ENCODE measurements at places on chromosomes 5 and 9.

DNA sequence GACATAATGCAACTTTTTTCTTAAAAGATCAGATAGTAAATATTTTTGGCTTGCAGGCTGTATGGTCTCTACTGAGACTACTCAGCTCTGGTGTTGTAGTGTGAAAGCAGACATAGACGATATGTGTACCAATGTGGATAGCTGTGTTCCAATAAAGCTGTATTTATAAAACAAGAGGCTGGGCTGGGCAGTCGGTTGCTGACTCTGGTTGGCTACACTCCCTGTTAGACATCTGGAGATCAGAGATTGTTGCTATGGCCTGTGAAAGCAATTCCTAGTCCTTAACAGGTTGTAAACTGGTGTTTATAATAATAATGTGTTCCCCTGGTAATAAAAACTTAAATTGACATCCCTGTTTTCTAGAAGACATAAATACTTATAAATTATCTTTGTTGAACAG, 24.4 kb upstream of the SCAMP1 start:
- no peak for DNase-seq

DNA sequence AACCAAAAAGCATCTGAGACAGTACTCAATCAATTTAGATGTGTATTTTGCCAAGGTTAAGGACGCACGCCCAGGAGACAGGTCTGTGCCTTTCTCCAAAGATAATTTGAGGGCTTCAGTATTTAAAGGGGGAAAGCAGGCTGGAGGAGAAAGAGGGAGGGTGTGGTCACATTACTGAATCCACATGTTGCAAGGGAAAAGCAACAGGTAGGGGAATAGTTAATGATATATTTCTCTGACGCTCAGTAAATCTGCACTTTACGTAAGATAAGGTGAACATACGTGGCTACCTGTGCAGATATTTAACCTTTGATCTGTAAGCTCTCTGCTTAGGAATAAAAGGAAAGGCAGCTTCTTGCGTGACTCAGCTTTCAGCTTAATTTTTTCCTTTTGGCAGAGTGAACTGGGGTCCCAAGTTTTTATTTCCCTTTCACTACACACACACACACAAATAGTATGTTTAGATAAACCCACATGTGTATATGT, 443.4 kb downstream of the NTRK2 start:
- no peak for DNase-seq

- DNase-seq = no peak
Measured at GRCh38 chr9:111095441-111095840, 57.2 kb upstream of the LPAR1 start.

- no peak for DNase-seq
Measured at GRCh38 chr9:88953381-88954029, 37.8 kb upstream of the S1PR3 start.

GRCh38 chr9:88753691-88754367, 218.9 kb downstream of the NXNL2 start:
- no peak for DNase-seq

DNA sequence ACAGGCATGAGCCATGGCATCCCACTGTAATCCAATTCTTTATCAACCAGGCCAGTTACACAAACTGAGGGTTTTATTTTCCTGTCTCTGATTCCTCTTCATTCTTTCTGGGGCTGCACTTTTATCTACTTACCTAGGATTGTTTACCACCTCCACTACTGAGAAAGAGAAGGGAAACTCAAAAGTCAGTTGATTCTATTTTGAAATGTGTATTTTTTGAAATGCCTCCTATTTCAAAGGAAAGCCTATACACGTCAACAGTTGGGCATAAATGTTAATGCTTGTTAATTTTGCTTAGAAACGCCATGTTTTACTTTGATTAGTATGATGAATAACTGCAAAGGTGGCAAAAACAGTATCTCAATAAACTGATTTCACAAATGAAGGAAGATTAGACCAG, 92.5 kb downstream of the MLLT3 start:
- DNase-seq = no peak

- DNase-seq = no peak
Measured at GRCh38 chr5:180391276-180391675, 38.1 kb upstream of the GFPT2 start.

DNA sequence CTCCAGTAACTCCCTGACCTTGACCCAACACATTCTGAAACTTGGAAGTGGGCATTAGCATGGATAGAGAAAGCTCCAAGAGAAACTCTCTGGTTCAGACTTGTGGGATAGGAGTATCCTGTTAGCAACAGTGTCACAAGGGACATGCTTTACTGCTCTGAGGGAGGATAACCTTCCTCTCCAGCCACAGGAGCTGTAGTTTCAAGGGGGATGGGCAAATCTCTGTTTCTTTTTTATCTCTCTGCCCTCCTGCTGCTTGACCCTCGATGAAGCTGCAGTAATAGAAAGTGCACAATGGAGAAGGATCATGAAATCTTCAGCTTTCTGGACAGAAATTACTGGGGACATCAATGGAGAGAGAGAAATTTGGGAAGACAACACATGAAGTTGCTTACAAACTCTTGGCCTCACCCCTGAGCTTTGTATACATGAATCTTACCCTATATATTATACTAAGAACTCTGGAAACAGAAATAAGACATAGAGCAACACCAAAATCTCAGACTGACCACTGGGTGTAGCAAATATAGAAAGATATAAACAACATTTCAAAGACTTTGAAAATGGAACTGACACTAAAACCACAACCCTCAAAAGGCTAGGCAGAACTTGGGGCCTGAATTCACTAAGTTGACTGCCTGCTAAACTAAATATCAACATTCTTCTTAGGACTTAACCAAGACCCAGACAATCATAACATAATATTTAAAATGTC, 471.0 kb upstream of the MEF2C start:
- DNase-seq = no peak

DNA sequence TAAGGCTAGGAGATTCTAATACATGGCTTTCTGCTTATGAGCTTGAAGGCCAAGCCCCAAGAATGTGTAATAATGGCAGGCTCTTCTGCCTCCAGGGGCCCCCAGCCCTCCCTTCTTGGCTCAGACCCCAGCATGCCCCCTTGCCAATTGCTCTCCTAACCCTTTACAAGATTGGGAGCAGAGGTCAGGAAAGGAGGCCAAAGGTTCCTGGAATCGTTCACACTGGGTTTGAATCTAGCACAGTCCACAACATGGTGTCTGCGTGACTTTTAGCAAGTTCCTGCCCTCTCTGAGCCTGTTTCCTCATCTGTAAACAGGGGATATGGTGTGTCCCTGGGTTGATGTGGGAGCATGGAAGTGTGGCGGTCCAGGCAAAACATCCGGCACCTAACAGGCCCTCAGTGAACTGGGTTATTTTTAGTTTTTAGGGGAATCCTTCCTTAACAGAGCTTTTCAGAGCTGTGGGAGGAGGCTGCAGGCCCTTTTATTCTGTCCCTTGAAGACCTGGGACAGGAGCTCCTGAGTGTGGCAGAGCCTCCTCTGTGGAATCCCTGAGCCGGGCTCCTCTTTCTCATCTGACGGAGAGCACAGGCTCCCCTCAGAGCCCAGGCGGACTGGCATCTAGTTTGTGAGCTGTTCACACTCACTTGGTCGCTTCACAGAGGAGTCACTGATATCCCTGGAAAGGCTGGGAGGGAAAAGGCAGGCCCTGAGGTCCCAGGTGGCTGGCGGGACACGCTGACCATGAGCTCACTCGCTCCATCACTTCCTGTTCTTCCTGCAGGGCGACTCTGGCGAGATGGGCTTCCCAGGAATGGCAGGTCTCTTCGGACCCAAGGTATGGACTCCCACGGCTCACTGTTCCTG, 23.4 kb upstream of the ORM1 start:
- no peak for DNase-seq

DNA sequence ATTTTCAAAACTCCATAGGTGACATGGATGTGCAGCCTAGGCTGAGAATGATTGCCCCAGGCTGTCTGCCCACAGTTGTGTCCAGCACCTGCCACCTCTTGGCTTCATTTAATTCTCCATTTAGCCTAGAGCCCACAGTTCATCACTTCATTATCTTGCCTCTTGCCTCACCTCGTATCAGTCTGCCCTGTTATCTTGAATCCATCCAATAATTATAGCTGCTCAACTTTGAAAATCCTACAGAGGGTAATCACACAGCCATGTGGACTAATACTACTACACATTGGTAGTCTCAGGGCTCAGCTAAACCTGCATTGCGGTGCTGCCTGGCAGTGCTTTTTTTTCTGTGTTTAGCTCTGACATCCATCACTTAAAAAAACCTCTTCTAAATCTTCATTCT, 7.4 kb downstream of the UGCG start:
- DNase-seq = no peak

DNA sequence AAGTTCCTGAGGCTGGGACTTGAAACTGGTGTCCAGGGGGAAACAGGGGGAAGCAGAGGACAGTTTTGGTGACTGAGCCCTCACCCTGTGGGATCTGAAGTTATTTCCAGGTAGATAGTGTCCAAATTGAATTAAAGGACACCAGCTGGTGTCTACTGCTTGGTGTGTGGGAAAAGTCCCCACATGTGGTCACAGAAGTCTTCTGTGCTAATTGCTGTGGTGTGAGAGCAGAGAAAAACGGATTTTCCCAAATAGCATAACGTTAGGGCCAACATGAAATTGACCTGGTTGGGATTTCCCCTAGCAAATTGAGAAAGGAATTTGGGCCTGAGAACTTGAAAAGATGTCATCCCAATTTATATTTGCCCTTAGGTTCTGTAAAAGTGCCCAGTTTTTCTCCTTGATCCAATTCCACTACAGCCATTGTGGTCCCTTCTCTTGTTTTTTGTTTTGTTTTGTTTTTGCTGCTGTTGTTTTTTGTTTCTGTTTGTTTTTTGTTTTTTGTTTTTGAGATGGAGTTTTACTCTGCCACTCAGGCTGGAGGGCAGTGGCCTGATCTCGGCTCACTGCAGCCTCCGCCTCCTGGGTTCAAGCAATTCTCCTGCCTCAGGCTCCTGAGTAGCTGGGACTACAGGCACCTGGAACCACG, 5.6 kb upstream of the STARD4 start:
- no peak for DNase-seq

DNA sequence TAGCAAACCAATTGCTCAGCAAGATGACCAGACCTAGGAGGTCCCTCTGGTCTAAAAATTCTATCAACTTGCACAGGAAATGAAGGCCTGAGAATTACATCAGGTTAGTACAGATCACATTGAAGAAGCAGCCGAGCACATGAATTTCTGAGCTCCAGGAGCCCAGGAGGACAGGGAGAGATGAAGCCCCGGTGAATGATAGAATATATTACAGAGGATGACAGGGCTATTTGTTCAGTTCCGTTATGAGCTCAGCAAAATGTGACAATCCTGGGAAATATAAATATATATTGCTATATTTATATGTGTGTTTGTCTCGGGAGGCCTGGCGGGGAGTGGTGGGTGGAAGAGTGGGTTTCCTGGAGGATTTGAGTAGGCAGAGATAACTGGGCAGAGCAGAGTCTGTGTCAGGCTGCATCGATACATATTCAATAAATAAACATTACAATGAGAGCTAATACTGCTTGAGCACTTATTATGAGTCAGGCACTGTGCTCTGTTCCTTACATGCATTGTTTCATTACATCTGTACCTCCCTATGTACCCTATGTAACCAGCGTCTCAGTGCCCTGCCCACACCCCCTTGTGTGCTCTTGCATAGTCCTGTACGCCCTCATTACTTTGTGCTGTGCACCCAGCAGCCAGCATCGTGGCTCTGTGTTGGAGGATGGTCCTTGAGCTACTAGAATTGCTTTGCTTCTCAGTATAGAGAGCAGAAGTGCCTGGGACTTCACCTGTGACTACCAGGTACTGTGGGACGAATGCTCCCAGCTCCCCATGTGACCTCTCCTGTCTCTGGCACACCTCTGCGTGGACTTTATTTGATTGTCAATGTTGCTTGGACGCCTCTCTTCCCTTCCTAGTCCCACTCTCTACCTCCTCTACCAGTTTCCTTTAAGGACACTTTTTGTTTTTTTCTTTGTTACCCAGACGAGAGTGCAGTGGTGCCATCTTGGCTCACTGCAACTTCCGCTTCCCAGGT, 58.1 kb upstream of the KLF9 start:
- DNase-seq = no peak

DNA sequence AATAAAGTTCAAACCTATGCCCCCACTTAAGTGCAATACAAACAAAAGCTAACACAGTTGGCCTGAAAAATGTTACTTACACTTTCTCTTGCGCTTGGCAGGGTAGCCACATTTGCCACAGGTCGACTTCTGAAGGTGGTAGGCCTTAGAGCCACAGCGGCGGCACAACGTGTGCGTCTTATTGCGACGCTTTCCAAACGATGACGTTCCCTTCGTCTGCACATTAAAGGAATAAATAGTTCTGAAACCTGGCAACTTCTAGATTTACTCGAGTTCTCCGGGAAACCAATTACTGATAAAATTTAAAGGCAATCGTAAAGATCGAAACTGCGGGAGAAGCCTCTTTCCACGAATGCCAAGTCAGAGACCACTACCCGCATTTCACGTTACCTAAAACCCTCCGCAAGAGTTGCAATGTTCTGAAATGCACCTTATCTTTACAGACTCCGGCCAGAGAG, 602 bp downstream of the RPL37 start:
- no peak for DNase-seq

DNA sequence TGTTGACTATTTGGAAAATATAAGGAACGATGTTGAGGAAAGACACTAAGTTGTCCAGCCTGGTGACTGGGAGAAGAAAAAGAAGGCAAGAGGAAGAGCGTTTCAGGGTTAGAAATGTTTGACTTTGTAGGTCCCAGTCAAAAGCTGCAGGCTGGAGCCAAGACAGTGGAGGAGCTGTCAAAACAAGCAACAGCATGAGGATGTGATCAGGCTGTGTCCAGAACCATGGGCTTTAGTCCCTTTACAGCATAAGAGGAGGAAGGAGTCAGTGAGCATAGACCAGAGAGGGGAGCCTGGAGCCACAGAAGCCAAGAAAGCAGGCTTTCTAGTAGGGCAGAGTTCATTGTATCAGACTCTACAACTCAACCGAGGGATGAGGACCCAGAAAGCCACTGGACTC, 658.5 kb downstream of the BNC2 start:
- DNase-seq = no peak

DNA sequence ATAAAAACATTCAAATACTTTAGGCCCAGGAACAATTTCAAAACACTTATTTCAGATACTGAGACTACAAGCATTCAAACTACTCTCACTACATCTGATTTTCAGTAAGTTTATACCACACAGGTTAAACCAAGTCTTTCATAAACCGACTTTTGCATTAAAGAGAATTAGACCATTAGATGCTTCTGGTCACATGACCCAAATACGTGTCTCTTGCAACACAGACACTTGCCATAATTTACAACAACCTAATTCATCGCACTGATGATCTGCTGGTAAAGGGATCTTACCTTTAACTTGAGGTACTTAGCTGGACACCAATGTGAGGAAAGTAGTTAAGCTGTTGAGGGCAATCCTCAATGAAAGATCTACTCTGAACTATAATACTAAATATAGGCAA, 3.2 kb downstream of the HNRNPH1 start:
- no peak for DNase-seq

- no peak for DNase-seq
Measured at GRCh38 chr9:120933310-120934055, 6.9 kb upstream of the TRAF1 start.

DNA sequence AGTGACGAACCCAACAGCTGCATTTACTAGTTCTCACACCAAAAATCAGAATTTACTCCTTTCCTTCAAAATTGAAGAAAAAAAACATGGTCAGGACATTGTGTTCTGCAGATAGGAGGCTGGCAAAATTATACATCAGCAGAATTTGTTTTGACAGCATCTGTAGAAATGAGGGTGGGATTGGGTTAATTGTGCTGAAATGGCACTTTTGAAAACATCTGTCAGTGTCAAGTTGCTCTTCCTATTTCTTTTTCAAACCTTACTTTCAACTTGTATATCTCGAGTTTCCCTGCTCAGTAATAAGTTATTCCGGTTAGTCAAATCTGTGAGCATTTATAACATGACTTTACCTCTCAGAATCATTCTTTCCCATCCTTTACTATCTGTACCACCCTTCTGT, 19.8 kb downstream of the WDR36 start:
- DNase-seq = no peak

- DNase-seq = no peak
Measured at GRCh38 chr9:8674536-8674935, 875.0 kb upstream of the DMAC1 start.
